ENCODE measurements at places on chromosomes 1 and 21. TPM values are rescaled to one million over a fixed set of nuclear protein-coding genes. Genes with fewer than 3 reads are reported as not detected.

DNA sequence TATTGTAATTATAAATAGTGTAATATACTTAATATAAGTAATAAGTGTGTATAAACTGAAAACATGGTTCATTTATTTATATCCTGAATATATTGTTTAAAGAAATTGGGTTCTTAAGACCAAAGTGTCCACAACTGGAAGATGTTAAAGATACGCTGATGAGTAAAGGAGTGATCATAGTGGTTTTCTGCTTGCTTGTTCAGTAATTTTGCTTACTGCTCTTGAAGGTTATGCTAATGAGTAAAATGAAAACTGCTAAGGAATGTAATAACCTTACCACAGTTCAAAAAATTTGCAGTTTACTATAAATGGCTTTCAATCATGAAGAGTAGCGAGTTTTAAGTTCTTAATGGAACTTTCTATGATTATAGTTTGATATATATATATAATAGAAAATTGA lies 22.0 kb downstream of the DONSON start:
- DNase-seq: no peak

GRCh38 chr1:206685769-206686477 lies 1.2 kb downstream of the MAPKAPK2 start:
- DNase-seq: peak; percentile 70

Gene FAM151A
- not detected for total RNA-seq

Gene C1orf35
- total RNA-seq: 4.1 TPM

Gene S100A16
- 13.0 TPM for total RNA-seq
